ENCODE measurements at places on chromosomes 13 and 19.
A peak's percentile ranks its signal among the peaks of the same experiment; 100 is the strongest.

DNA sequence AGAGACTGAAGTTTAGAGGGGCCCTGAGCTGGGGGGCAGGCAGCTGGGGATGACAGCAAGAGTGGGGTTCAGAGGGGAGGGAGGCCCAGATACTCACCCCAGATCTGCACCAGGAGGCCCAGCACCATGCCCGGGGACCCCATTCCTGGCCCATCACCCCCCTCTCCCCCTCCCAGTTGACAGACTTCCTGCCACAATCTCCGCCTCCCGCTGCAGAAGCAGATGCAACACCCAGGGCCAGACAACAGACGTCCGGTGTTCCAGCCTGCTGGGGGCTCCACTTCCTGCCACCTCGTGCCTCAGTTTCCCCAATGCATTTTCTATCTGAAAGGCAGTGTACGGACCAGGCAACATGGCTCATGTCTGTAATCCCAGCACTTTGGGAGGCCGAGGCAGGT is at the start of gene TMIGD2:
Gene TMIGD2 (minus strand): TSS at position 147 of the 398 bp plus-strand sequence. CDS start 4 bp downstream, at position 143.
- no peak for DNase-seq

DNA sequence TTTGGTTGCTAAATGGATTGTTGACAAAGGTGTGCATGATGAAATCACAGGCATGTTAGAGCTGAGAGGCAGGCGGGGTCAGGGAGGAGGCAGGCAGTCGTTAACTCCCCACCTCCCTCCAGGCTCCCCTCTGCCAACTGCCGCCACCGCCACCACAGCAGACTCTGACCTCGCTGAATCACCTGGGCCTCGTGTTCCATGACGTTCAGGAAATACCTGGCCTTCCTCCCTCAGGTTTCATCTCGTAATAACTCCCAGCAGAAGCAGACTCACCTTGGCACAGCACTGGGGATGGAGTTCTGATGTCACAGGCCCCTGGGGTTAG is 198.5 kb downstream of the KATNAL1 start:
- peak; percentile 96 for DNase-seq

GRCh38 chr13:98480915-98481877 is 95.7 kb downstream of the STK24 start:
- DNase-seq = no peak

DNA sequence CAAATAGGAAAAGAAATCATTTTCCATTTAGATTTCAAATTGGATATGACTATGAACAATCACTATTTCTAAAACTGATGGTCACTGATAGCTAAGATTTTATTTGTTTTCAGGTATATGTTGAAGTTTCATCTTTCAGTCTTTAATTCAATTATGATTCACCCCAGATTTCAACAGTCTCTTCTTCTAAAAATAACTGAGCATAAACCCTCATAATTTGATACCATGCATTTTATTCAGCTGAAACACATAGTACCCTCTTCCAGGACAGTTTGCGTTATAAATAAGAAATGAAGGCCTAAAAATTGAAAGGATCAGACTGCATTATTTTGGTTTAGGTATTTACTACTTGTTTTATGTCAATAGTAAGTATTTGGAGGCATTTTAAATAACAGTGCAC is 428.5 kb upstream of the NBEA start:
- no peak for DNase-seq

DNA sequence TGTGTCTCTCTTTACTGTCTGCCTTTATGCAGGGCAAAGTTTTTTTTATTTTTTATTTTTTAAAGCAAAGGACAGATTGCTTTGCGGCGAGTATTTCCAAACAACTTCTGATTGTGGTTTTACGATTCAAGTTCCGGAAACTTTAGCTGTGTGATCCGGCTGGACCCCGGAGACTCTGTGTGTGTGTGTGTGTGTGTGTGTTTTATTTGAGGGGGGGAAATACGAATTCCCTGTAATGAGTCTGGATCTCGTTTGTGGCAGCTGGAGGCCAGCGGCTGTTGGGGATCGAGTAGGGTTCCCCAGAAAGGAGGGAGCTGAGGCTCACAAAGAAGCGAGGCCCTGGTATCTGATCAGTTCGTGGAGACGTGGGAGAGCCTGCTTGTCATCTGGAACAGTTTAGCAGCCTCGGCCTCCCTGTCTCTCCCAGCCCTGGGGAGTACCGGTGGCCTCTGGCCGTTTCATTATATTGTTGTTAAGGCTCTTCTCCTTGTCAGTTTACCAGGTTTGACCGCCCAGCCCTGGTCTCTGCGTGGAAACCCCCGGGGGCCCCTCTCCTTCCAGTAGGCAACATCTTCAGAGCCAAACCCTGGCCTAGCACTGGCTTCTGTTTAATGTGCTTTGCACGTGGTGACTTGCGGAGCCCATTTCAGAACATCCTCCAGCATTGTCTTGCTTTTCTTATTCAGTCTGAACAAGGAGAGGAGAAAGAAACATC is 1.3 kb downstream of the FARP1 start:
- peak; percentile 65 for DNase-seq

- DNase-seq = no peak
Observed at GRCh38 chr13:48500652-48501197, 32.2 kb downstream of the RCBTB2 start.

DNA sequence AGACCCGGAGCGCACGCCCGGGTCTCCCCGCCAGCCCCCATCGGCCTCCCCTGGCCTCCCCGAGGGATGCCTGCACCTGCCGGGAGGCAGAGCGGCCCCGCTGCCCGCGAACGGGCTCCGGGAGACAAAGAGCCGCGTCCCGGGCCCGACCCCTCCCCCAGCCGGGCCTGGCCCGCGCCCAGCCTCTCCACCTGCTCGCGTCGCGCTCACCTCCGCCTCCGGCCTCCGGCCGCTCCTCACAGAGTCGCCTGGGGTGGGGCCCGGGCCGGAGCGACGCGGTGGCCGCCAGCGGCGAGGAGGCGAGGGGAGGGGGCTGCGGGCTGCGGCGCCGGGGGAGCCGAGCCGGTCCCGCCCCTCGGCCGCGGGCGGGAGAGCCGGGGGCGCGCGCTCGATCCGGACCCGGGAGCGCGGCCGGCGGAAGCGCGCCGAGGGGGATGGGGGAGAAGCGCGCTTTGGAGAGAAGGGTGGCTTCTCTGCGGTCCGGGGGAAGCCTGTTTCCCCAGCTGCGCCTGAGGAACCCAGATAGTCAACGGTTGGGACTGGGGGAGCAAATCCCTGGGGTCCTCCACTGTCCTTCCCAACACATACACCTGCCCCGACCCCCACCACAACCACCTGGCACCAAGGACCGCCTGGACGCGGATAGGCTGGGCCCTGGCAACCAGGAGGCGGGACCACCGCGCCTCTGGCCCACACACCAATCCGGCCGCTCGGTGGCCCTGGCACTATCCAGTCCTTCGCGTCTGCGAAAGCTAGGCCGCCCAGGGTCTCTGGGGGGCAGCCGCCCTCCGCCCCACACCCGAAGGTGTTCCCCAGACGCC is at the start of gene PRR36:
Gene PRR36 (minus strand): TSS at position 315 of the 821 bp plus-strand sequence. CDS start 701 bp downstream, outside the sequence.
- peak; percentile 62 for DNase-seq

GRCh38 chr13:44519642-44520041 is 56.5 kb downstream of the TSC22D1 start:
- DNase-seq = no peak

- peak; percentile 83 for DNase-seq
Observed at GRCh38 chr19:49347835-49348234, 12.6 kb downstream of the CD37 start.

All from HT-29 (cell line).